Breast epithelium (tissue), 4 donors: ENCODE measurements at places on chromosomes 4 and X. TPM values are rescaled to one million over a fixed set of nuclear protein-coding genes. Genes with fewer than 3 reads are reported as not detected.

KLB gene
- total RNA-seq, result 2.0 TPM

DNA sequence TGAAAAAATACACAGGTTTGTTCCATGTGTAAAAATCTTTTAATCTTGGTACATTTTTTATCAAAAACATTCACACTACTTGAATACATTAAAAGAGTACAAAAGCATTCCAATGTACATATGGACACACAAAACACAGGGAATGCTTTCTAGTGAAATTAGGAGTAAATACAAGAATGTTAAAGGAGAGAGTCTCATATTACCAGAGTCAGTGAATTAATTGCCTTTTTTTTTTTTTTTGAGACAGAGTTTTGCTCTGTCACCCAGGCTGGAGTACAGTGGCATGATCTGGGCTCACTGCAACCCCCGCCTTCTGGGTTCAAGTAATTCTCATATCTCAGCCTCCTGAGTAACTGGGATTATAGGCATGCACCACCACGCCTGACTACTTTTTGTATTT, 17.0 kb downstream of the XIAP start:
- DNase-seq, result no peak
- no peaks in the 10 kb centered on the region for H3K36me3 ChIP-seq
- no peaks in the 10 kb centered on the region for H3K4me1 ChIP-seq
- H3K4me3 ChIP-seq, result no peak overlapping the region

GRCh38 chr4:53552711-53553110, 38.6 kb downstream of the LNX1 start:
- no peaks in the 10 kb centered on the region for H3K4me1 ChIP-seq
- H3K27ac ChIP-seq, result no peak overlapping the region
- no peak overlapping the region for H3K4me3 ChIP-seq
- DNase-seq, result no peak
- no peaks in the 10 kb centered on the region for H3K27me3 ChIP-seq
- no peaks in the 10 kb centered on the region for H3K36me3 ChIP-seq

GRCh38 chrX:151896734-151897474, 15.8 kb upstream of the MAGEA4 start:
- no peak for DNase-seq
- no peak overlapping the region for H3K27ac ChIP-seq
- H3K36me3 ChIP-seq, result no peaks in the 10 kb centered on the region
- H3K4me3 ChIP-seq, result no peak overlapping the region

SOWAHD gene
- 0.33 TPM for total RNA-seq

DNA sequence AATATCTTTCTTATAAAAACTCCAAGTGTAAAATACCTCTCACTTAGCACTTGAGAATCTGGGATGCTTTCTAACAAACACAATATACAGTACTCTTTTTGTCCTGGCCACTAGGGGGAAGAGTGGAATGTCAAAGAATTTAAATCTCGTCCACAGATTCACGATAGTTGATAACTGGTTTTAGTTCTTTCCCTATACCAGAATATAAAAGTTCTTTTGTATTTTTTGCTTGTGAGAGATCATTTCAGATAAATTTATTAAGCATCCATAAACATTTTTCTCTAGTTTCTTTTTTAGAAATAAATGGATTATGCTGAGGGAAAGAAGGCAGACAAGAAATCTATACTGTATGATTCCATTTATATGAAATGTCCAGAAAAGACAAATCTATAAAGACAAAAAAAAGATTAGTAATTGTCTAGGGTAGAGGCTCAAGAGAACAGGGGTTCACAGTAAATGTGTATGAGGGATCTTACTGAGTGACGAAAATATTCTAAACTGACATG, 50.4 kb downstream of the MGARP start:
- no peaks in the 10 kb centered on the region for H3K36me3 ChIP-seq
- no peak overlapping the region for H3K4me3 ChIP-seq
- no peak for DNase-seq
- H3K27ac ChIP-seq, result no peak overlapping the region
- H3K4me1 ChIP-seq, result no peaks in the 10 kb centered on the region

GLOD5 gene
- not detected for total RNA-seq

IL3RA gene
- total RNA-seq, result 7.4 TPM

- H3K27ac ChIP-seq, result no peak overlapping the region
- H3K4me3 ChIP-seq, result no peak overlapping the region
- no peak for DNase-seq
- no peaks in the 10 kb centered on the region for H3K36me3 ChIP-seq
- no peaks in the 10 kb centered on the region for H3K27me3 ChIP-seq
Measured at GRCh38 chr4:17468619-17469221, 43.2 kb downstream of the QDPR start.

GRCh38 chrX:30219372-30219771, 4.0 kb downstream of the MAGEB2 start:
- no peak overlapping the region for H3K4me3 ChIP-seq
- H3K36me3 ChIP-seq, result no peaks in the 10 kb centered on the region
- H3K27ac ChIP-seq, result no peak overlapping the region
- no peaks in the 10 kb centered on the region for H3K4me1 ChIP-seq
- no peak for DNase-seq
- H3K27me3 ChIP-seq, result no peaks in the 10 kb centered on the region
